Activated CD4-positive, alpha-beta T cell treated with anti-CD3 and anti-CD28 coated beads, Interleukin-2, amount 50 U/mL, for 1 hour (primary cell): ENCODE measurements at places on chromosomes 3 and 15.

GRCh38 chr3:116186049-116186448, 259.2 kb downstream of the LSAMP start:
- DNase-seq: no peak

GRCh38 chr3:77040216-77040615, 317 bp downstream of the ROBO2 start:
- no peak for DNase-seq

DNA sequence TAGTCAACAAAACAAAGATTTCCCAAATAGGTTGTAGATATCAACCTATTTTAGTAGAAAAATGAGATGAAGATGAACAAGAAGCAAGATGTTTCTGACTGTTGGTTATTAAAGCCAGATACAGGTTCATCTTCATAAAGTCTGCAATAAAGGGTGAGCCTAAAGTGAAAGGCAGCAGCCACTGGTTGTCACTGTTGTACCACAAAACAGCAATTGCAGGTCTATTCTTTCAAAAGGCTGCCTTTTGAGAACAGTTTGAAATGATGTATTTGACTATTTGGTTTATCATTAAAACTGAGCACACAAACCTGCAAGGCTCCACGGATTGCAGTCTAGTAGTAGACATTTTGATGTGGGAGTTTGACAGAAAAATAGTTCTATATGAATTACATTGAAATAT, 543.4 kb downstream of the GBE1 start:
- DNase-seq: no peak

DNA sequence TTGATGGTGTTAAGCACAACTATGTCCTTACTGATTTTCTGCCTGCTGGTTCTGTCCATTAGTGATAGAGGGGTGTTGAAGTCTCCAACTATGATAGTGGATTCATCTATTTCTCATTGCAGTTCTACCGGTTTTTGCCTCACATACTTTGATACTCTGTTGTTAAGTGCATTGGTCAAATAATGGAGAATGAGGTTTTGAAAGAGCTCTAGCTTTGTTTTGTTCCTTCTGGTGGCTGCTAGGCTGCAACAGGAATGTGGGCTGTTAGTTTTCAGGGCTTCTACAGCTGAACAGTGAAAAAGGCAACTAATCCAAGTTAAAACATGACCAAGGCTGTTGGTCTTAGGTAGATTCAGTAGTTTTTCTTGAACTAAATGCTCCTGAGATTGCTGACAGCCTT, 62.6 kb downstream of the BTD start:
- no peak for DNase-seq

DNA sequence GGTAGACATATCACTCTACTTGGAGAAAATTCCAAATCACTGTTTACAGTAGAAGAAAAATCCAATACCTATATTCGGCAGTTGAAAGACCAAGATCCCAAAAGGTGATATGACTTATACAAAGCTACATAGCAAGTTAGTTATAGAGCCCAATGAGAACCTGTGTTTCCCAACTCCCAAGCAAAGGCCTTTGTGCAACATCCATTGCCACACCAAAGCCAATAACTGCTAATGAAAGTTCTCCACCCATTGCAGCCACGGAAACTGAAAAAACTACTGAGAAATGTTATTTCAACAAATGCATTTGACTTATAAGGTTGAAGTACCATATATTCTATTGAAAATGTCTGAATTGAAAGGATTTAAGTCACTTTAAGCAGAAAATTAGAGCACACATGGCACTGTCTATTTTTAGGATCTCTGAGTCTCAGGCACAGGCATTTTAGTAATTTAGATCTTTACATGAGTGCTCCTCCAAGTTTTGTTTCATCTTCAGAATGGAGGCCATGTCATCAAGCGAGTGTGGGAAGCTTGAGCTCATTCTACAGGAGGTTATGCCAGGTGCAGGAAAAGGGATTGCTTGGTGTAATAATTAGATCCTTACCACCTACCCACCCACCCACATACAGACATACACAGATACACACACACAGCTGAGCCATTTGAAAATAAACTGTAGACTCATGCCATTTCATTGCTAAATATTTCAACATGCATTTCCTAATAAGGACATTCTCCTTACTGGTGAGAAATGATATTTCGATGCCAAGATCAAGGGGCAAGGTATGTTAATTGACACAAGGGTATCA, 19.7 kb upstream of the ANO10 start:
- no peak for DNase-seq

DNA sequence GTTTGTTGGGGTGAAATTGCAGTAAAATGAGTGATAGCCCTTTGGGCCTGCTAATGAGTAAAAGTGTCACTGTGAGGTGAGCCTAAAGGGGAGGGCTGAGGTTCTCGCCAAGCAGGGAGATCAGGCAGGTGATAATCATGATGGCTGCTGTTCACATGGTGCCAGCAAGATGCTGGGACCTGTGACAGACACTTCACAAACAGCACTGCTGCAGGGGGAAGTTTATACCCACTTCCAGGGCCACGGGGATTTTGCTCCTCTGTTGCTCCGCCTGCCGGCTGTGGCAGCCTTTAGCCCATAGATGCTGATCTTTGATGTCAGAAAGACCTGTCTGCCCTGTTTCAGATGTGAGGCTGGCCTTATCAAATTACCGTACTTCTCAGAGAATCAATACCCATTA, 96.7 kb downstream of the SV2B start:
- DNase-seq: no peak

GRCh38 chr15:99282586-99282985, 31.3 kb downstream of the LRRC28 start:
- DNase-seq: no peak

DNA sequence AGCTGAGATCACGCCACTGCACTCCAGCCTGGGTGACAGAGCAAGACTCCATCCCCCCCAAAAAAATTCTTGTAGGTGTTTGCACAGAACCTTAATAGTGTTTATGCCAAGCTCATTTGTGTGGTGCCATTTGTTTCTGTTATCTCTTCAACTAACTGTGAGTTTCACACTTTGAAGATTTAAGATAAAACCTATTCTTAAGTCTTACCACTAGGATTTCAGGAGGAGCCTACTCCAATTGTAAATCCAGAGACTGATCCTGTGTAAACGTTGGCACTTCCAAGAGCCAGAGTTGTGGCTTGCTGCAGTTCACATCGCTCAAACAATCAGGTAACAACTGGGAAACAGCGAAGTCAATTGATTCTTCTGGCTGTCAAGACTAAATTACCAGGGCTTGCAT, 242.4 kb upstream of the SATB1 start:
- DNase-seq: no peak

DNA sequence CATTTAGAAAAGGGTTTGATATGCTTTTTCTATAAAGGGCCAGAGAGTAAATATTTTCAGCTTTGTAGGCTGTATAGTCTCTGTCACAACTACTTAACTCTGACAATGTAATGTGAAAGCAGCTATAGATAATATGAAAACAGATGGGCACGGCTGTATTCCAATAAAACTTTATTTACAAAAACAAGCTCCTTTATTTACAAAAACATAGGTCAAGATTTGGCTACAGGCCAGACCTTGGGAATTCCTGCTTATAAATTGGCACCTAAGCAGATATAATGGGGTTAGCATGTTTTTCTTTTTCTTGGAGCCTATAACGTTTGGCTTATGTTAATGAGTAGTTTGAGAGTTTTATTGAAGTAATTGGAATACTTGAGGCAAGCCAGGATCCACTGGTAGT, 119.4 kb upstream of the CGNL1 start:
- DNase-seq: no peak

DNA sequence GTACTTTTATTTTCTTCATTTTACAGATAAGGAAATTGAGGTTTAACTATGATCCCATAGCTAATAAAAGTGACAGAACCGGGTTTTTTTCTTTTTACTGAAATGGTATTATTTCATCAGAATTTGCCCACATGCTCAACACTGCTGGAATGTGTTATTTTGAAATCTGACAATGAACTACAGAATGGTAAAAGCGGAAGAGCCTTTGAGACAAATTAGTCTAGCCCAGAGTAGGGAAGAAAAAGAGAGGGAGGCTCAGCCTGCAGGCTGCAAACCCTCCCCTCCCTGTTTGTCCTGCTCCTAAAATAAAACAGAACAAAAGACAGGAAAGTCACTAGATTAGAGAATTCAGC, 100.3 kb upstream of the LIPC start:
- no peak for DNase-seq

DNA sequence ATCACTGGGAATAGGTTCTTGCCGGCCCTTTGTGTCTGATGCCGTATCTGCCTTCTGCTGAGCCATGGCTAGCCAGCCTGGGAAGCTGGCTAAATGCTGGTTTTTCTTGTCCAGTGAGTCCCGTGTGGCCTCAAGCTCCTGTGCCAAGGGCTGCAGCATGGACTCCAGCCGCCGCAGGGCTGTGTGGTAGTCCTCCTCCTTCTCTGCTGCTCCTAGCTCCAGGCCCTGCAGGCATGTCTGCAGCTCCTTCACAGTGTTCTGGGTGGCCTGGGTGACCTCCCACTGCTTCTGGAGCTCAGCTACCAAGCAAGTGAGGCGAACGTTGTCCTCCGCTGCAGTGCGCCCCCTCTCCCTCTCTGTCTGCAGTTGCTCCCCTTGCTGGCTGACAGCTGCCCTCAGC, 24.9 kb downstream of the CXCR6 start:
- no peak for DNase-seq
